ENCODE measurements at places on chromosomes 7 and 10. TPM values are rescaled to one million over a fixed set of nuclear protein-coding genes. Genes with fewer than 3 reads are reported as not detected.

The BAIAP2L1 gene
- total RNA-seq = 2.3 TPM

- DNase-seq = peak; percentile 5
These were observed 227.6 kb upstream of the NPSR1 start for GRCh38 chr7:34430456-34430855.

DNA sequence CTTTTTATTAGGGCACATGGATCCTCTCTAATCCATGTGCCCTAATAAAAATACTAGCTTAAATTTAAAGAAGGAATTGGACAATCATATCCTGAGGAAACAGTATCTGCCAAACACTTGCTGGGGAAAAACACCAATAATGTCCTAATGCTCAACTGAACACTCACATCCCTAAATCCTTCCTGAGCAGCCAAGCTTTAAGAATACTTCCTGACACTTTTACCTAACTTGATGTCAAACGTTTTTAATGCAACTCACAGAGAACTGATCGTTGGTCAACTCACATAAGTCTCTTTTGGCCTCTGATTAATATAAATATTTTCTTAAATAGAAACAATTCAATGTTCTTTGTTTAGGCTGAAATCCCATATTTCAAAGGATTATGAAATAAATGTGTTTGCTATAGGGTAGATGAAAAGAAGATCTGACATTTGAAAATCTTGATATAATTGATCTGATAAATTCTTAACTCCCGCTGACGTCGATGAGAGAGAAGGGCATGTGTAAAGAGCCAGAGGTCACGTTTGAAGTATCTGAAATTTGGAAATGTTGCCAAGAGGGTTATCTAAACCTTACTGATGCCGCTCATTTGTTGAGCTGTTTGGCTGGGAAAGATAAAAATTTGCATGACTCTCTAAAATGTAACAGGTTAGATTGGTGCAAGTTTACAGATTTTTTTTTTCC is 122.8 kb upstream of the RHOBTB1 start:
- no peak for DNase-seq

The VGF gene
- 0.11 TPM for total RNA-seq

The MDH2 gene
- total RNA-seq = 328 TPM

DNA sequence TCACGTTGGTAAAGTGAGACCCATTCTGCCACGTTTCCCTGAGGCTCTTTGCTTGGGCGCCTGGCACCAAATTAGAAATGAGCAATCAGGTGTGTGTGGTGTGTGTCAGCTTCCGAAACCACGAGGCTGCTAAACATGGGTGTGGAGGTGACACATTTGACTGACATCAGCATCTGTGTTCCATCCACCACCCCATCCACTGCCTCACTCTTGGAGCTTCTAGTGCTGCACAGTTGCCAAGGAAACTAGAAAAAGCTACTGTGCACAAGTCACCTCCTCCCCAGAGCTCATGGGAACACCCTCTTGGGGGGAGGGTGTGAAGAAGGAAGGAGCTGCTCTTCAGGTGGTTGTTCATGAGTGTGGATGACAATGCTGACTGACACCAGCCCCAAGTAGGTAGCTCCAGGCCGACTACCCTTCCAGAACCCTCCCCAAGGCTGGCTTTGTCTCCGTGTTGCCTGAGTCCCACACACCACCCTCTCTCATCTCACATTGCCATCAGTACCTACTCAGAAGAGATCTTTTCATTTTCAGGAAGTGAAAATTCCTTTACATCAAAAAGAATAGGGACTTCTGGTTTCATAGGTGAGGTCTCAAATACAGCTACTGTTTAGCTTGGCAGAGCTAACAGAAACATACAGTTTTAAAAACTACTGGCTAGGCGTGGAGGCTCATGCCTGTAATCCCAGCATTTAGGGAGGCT is 152.2 kb downstream of the TMEM178B start:
- no peak for DNase-seq

DNA sequence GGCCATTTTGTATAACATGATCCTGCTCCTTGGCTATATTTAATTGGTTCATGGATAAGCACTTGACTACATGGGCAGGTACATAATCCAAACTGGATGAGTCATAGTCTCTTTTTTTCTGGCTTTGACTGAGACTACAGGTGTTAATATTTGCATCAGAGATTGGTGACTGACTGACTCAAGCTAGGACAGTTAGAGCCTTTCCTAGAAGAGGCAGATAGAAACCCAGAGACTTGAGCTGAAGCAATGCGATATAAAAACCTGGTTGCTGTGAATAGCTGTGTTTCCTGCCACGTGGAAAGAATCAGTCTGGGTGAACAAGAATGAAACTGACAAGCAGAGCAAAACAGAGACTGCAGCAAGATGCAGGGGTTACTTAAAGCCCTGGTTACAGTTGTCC is 81.0 kb downstream of the SAMD9 start:
- DNase-seq = peak; percentile 67

The FHIP2A gene
- 18.6 TPM for total RNA-seq

The CRYGN gene
- not detected for total RNA-seq

- DNase-seq = no peak
These were observed 93.5 kb upstream of the LRRC4 start for GRCh38 chr7:128124786-128125185.

- DNase-seq = no peak
These were observed 50.6 kb downstream of the GRID2IP start for GRCh38 chr7:6500691-6501090.

GRCh38 chr7:36972140-36972518 is 247.8 kb upstream of the AOAH start:
- no peak for DNase-seq

DNA sequence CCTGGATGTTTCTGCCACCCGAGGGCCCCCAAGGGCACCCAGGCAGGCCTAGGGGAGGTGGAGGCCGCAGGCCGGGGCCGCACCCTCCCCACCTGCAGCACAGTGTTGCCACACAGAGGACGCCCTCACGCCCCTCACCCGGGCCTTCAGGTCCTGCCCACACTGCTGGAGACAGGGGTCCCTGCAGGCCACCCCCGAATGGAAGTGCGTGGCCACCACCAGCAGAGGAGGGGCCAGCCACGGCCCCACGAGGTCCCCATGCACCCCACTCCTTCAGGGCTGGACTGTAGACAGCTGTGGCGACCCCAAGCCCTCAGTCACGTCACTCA is 35.4 kb downstream of the ADAP1 start:
- peak; percentile 4 for DNase-seq

GRCh38 chr7:118057404-118057803 is 126.6 kb upstream of the LSM8 start:
- DNase-seq = peak; percentile 5

- no peak for DNase-seq
These were observed 12.4 kb downstream of the FOXL3 start for GRCh38 chr7:302054-302992.

- DNase-seq = peak; percentile 13
These were observed 161.8 kb upstream of the CACNA2D1 start for GRCh38 chr7:82605247-82605864.

DNA sequence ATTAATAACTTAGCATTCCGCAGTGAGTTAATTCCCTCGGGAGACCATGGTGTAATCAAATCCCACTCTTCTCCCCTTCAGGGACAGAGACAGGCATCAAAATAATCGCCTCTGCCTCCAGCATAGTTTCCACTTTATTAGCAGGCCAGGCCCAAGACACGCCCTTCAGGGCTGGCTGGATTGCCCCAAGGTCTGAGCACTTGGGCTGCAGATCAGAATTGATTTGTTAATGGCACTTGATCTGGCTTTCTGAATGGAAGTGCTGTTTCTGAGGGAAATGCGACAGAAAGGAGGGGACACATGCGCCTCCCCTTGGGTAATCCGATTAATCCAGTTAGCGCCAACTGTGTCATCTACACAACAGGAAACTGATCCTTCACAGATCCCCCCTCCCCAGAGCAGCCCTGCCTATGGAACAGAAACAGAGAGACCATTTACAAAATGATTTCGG is 15.6 kb downstream of the CHAT start:
- no peak for DNase-seq

DNA sequence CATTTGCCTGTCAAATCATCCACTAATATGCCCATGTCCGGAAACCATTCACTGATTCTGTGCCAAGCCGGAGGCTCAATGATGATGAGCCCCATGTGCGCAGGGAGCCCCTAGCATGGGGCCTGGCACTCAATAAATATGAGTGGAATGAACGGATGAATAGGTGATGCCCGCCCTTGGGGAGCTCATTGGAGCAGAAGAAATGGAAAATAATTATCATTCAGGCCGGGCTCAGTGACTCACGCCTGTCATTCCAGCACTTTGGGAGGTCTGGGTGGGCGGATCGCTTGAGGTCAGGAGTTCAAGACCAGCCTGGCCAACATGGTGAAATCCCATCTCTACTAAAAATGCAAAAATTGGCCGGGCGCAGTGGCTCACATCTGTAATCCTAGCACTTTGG is 11.0 kb downstream of the RHBDD2 start:
- peak; percentile 32 for DNase-seq

DNA sequence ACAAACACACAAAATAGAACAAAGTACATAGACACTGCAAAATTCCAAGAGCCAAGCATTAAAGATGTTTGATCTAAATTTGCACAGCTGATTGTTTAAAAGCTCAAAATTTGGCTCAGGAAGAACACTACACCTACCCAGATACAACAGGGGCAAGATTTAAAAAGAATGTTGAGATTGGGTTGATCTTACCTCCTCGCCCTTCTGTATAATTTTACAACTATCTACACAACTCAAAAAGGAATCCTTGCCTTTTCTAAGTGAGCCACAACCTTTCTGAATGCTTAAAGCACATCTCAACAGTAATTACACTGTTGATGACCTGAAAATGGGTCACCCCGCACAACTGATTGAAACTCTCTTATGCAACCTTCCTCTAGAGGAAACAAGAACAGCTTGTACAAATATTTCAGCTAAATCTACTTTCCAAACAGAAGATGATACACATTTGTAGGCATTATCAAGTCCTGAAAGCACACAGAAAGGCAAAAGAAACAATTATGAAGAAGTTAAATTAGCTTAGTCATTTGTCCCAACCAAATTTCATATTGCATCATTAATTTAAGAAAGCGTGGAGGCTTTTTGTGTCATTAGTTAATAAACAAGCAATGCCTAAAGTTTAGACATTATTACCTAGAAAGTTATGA is 75.5 kb downstream of the UBE2H start:
- no peak for DNase-seq

GRCh38 chr10:124301736-124302135 is 117.0 kb downstream of the OAT start:
- DNase-seq = no peak

DNA sequence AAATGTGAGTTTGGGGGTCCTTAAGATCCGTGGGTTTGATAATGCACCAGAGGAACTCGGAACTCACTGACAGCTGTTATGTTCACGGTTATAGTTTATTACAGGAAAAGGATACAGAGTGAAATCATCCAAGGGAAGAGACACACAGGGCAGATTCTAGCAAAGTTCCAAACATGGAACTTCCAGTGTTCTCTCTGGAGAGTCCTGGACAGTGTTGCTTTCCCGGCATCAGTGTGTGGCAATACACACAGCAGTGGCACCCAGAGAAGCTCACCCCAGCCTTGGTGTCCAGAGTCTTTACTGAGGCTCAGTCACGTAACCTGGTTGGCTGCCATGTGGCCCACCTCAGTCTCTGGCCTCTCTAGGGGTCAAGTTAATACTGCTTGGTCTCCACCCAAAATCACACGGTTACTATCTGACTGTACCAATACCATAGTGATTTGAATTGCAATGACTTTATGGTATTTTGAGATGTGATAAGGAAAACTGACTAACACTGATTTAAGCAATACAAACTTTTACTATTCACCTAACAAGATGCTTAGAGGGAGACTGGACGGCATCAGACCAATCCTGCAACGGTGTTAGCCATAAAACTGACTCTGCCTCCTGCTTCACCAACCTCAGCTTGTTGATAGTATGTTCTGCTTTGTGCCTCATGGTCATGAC is 8.1 kb upstream of the PRXL2A start:
- DNase-seq = no peak

- no peak for DNase-seq
These were observed 350.8 kb downstream of the KCNMA1 start for GRCh38 chr10:77286531-77287508.

- DNase-seq = peak; percentile 24
These were observed 1.2 kb upstream of the PGAM2 start for GRCh38 chr7:44066494-44067063.

- DNase-seq = no peak
These were observed 31.9 kb downstream of the RSBN1L start for GRCh38 chr7:77727936-77728701.

The LSM8 gene
- total RNA-seq = 49.9 TPM

- DNase-seq = no peak
These were observed 335.8 kb downstream of the ELMO1 start for GRCh38 chr7:37112876-37113275.

The NOS3 gene
- 11.1 TPM for total RNA-seq

DNA sequence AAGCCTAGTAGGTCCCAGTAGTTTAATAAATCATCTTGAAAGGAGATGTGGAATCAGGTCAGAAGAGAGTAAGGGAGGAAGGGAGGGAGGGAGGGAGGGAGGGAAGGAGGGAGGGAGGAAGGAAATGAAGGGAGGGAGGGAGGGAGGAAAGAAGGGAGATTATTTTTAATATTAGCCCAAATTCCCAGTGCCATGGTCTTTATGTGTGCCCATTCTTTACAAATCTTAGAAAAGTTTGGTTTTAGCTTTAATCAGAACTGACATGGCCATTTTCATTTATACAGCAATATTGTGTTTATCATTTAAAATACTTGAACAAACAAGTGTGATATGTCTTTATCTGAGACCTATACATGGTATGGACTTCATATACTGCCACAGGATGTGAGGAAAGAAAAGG is 86.8 kb downstream of the GAD2 start:
- DNase-seq = no peak

DNA sequence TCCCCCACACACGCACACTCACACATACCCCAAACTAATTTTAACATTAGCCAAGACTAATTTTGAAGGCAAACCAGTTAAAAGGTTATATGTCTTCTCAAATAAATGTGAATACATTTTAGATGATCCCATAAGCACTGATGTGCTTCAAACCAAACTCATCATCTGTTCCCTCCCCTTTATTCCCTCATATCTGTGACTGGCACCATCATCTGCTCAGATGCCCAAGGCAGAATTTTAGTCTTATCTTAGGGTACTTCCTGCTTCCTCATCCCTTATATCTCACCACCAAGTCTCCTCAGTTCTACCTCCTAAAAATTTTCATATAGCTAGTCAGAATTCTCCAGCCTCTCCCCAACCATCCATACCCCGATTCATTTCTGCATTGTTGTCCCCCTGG is 80.4 kb downstream of the UPF2 start:
- DNase-seq = no peak

The MUC12 gene
- not detected for total RNA-seq

GRCh38 chr7:100021297-100021696 is 5.9 kb downstream of the ZKSCAN1 start:
- peak; percentile 29 for DNase-seq
